ENCODE measurements at places on chromosomes 13 and 19.
A peak's percentile ranks its signal among the peaks of the same experiment; 100 is the strongest.

DNA sequence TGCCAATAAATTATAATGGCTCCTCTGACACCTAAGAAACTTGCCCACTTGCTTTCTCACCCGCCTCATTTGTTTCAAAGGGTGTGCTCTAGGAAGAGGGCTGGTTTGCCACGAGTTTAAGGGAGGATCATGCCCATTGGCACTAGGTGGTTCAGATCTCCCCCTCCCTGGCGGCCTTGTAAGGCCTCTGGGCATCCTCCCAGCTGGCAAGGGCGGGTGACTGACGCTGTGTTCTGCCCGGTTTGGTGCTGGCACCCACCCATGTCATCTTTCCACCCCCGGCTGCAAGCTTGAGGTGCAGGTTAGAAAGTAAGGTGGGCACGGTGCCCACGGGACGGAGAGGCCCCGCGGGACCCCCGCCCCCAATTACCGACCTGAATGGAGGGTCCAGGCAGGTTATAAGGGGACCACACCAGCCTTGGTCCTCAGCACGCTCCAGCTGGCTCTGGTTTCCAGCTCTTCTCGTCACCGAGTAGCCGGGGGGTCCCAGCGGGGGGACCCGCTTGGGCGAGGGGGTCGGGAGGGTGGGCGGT is 90.4 kb downstream of the PTPRS start:
- DNase-seq, result no peak

DNA sequence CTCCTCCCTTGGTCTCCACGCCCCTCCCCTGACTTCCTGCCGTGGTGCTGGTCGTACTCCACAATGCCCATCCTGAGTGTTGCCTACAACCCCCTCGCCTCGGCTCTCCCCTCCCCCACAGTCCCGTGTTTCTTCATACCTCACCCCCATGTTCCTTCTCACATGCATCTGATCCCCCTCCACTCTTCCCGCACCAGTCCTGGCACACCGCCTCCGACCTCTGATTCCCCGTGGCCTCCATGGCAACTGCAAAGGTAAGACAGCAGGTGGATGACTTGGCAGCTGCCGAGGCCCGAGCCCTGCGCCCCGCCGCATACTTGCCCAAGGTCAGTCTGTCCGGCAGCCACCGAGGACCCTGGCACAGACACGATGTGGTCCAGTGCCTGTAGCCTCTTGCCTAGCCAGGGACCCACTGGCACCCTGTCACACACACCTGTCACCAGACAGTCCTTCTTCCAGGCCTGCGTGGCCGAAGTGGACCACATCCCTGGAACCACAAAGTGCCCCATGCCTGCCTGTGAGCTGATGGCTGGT is 16.1 kb upstream of the SDHAF1 start:
- no peak for DNase-seq

DNA sequence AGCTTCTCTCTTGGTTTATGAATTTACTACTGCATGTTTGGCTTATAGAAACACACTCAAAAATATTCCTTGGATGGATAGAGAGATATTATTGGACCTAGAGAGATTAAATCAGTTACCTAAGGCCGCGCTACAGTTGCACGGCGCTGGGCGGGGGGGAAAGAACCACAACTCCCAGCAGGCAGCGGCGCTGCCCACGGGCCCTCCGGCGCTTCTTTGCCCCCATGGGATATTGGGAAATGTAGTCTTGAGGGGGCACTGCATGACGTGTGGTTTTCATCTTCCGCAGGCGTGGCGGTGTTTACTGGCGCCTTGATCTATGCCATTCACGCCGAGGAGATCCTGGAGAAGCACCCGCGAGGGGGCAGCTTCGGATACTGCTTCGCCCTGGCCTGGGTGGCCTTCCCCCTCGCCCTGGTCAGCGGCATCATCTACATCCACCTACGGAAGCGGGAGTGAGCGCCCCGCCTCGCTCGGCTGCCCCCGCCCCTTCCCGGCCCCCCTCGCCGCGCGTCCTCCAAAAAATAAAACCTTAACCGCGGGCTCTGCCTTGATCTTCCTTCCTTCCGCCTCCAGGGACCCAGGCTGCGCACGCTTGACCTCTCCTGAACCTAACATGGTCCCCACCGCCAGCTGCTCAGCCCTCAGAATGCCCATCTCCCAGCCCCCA is 4.8 kb downstream of the EMP3 start:
- DNase-seq, result peak; percentile 88

DNA sequence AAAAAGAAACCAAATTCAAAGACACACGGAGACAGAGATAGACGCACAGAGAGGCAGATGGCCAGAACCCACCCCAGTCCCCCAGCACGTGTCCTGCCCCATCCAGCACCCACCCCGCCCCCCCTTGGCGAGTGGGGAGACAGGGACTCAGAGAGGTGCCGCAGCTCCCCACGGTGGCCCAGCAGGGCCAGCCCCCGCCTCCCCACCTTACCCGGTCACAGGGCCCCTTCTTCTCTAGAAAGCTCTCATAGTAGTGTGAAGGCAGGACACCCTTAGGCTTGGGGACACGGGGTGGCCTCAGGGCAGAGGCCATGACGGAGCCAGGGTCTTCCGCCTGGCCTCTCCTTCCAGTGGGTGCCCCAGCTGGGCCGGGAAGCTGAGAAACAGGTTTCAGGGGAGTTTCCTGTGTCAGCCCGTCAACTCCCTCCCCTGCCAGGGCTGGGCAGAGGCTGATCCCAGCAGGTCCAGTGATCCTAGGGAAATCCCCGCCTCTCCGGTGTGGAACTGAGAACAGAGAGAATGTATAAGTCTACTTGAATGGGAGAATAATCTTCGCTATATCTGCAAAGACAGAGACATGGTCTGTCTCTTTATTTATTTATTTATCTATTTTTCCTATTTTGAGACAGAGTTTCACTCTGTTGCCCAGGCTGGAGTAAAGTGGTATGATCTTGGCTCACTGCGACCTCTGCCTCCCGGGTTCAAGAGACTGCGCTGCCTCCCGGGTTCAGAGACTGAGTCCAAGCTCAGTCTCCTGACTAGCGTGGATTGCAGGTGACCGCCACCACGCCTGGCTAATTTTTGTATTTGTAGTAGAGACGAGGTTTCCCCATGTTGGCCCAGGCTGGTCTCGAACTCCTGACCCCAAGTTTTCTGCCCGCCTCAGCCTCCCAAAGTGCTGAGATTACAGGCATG is at the start of gene STAP2:
STAP2 (minus strand) TSS at position 387 of the 915 bp plus-strand sequence; CDS start at position 313, 74 bp downstream.
- peak; percentile 69 for DNase-seq

GRCh38 chr19:18701250-18701608 is 17.7 kb downstream of the CRTC1 start:
- no peak for DNase-seq

- no peak for DNase-seq
These were observed 71.9 kb downstream of the LRCH1 start for GRCh38 chr13:46624821-46625220.

GRCh38 chr13:80118506-80118905 is 222.4 kb downstream of the SPRY2 start:
- no peak for DNase-seq

DNA sequence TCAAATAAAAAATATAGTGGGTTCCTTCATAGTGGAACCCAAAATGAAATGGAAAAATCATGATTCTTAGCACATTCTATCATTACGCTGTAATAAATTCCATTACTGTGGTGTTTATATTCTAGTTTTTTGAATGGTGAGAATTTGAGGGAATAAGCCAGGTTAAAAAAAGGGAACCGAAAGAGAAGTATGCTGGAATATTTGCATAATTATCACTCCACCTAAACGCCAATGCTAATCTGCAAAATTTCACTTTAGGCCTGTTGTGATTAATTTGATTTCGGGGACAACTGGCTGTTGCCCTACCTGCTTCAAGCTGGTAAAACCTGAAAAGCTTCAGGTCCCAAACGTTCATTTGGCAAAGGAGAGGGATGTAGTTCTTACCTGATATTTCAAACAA is 32.1 kb upstream of the SCEL start:
- DNase-seq, result no peak

DNA sequence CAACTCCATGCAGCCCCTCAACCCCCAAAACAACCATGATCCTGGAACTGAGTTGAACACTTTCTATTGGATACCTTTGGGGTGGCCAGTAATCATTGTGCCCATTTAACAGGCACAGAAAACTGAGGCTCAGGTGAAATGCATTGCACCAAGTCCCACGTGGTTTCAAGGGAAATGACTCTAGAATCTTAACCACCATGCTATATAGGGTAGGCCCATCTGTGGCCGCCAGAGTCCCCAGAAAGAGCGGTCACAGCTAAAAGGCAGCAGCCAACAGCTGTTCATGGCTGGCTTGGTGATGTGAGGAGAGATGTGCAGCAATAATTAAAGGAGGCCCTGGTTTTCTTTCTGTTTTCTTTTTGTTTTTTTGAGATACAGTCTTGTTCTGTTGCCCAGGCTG is 2.6 kb downstream of the CNN1 start:
- no peak for DNase-seq

DNA sequence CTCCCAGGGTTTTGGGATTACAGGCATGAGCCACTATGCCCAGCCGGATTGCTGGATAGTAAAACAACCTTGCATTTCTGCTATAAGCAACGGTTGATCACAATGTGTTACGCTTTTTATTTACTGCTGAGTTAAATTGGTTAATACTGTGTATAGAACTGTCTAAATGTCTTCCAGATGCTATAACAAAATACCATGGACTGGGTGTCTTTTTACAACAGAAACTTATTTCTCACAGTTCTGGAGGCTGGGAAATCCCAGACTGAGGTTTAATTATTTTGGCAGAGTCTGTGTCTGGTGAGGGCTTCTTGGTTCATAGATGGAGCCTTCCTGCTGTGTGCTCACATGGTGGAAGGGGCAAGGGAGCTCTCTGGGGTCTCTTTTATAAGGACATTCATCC is 65.5 kb downstream of the ING1 start:
- no peak for DNase-seq

- peak; percentile 35 for DNase-seq
These were observed 129.1 kb downstream of the URI1 start for GRCh38 chr19:30070968-30071632.

- DNase-seq, result no peak
These were observed 134.8 kb upstream of the SPRY2 start for GRCh38 chr13:80475718-80476117.

GRCh38 chr13:48561466-48562235 is 28.8 kb upstream of the RCBTB2 start:
- no peak for DNase-seq

DNA sequence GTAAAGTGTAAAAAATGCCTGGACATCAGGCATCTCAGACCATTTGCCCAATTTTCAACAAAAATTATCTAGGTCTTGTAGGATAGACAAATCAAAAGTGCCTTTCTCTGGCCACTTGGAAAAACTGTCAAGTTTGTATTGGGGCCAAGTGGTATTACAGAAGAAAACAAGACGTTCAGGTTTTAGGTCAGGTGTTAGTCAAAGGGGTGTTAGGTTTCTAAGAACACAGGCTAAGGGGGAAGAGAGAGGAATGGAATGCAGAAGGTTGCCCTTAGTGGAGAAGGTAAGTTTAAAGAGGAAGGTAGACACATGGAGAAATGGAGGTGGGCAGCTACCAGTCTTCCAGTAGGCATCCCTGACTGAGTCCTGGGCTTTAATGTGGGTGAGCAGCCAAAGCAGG is 19.9 kb upstream of the ZNF561 start:
- DNase-seq, result no peak

- DNase-seq, result no peak
These were observed 111.1 kb downstream of the MIPEP start for GRCh38 chr13:23778002-23778652.

DNA sequence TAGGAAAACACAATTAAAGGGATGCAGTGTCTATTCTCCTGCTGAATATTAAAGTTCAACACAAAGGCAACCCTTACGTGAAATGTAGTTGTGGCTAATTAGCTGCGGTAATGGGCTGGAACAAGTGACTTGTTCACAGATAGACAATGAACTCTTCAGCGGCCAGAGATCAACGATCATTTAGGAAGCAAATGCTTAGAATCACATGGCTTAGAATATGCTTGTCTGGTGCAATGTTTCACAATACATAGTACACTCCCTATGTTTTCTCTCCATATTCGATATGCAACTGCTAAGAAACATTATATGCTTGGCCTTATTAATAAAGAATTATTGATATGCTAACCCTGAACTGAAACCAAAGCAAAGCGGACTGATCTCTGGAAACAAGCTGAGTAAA is 25.7 kb upstream of the MTUS2 start:
- DNase-seq, result no peak

GRCh38 chr19:31301306-31301980 is 47.8 kb downstream of the TSHZ3 start:
- no peak for DNase-seq

DNA sequence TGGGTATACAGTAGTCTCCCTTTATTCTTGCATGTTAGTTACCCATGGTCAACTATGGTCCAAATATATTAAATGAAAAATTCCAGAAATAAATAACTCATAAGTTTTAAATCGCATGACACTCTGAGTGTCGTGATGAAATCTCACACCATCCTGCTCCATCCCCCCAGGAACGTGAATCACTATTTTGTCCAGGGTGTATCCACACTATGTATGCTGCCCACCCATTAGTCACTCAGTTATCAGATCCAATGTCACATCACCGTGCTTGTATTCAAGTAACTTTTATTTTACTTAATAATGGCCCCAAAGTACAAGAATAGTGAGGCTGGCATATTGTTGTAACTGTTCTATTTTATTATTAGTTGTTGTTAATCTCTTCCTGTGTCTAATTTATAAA is 115.8 kb upstream of the SERP2 start:
- DNase-seq, result no peak

DNA sequence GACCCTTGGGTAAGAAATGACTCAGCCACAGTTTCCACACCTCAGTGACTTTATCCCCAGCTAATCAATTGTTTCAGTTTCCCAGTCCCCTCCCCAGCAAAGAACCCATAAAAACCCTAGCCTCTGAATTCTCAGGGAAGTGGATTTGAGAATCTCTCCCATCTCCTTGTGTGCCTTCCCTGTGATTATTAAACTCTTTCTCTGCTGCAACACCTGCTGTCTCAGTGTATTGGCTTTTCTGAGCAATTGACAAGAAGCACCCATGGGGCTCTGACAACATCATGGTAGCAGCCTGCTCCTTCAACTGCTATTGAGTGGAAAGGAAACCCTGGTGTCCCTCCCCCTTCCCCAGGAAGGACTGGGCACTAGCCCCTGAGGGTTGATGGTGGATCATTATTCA is 73.7 kb downstream of the UQCRFS1 start:
- no peak for DNase-seq

- no peak for DNase-seq
These were observed 125.0 kb downstream of the IER2 start for GRCh38 chr19:13275016-13275722.

DNA sequence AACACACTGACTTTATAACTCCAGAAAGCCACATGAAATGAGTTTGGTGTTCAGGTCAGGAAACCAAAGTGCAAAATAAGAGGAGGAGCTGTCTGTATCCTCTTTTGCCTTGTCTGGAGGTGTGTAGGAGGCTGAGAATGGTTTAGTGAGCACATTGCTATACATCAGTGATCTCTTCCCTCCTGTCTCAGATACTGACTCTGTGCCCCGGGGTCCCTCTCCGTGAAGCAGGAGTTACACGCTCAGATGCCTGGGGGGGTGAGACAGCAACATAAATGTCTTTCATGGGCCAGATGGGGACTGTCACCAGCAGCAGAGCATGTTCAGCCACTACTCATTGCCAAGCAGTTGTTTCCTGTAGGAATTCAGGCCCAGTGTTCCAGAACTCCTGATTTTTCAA is 285.4 kb downstream of the ATP8A2 start:
- DNase-seq, result no peak

Measured in activated CD8-positive, alpha-beta memory T cell treated with anti-CD3 and anti-CD28 coated beads for 24 hours (primary cell).